GM06990 (cell line): ENCODE measurements at places on chromosomes 11 and 22.

DNA sequence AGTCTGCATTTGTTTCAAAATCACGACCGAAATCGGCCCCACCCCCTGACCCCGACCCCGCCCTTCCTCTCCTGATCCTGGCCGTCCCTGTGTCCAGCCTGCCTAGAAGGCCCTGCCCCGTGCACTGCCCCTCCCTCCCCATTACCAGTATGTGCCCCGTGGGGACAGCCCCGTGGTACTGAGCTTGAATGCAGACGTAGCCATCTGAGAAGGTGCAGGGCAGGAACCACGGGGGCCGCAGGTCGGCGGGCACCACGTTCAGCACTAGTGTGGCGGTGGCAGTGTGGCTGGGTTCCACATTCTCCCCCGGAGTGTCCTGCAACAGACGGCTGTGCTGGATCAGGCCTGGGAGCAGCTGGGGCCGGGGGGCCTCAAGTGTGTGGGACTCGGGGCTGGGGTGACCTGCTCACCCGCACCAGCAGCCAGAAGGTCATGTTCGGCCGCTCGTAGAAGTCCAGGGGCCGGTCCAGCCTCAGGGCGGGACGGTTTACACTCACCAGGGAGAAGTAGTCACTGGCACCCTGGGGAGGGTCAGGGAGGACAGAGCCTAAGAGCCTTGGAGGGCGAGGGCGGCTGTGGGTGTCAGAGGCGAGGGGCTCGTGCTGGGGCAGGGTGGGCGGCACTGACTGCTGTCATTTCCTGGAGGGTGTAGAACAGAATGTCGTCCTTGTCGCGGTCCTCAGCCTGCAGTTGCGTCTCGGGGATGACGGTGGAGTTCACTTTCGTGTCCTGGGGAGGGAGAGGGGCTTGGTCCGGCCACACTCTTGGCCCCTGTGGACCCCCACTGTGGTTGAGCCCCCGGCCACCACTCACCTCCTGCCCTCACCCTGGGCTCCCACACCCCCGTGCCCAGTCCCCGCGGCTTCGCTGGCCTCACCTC is 3.6 kb downstream of the CDHR5 start:
- peak; percentile 11 for DNase-seq

GRCh38 chr11:10899121-10899830 is 41.4 kb upstream of the ZBED5 start:
- no peak for DNase-seq

DNA sequence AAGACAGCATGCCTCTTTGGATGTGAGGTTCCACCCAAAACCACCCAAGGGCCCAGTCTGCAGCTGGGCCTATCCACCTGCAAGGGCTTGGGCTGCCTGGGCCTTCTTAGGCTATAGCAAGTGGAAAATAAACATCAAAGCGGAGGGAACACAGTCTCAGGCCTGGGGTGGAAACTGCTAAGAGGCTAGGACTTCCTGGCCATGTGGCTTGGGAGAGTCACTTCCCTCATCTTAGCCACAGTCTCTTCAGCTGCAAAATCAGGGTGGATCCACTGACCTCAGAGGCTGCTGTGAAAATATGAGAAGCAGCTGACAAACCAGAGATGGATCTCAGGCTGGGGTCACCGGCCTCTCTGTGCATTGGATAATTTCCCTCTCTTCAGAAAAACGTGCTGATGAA is 30.6 kb upstream of the TFIP11 start:
- no peak for DNase-seq

- no peak for DNase-seq
Measured at GRCh38 chr22:31377612-31378011, 21.8 kb upstream of the DRG1 start.

- no peak for DNase-seq
Measured at GRCh38 chr11:61057615-61058014, 44.7 kb upstream of the CD5 start.

DNA sequence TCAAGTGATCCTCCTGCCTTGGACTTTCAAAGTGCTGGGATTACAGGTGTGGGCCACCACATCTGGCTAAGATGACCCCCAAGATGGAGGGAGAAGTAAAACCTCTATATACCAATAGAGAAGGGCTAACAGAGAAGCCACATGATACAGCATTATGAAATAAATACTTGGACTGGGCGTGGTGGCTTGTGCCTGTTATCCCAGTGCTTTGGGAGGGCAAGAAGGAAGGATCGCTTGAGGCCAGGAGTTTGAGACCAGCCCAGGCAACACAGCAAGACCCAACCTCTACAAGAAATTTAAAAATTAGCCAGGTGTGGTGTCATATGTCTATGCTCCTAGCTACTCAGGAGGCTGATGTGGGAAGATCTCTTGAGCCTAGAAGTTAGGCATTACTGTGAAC is 61.7 kb downstream of the RAB30 start:
- DNase-seq, result no peak

GRCh38 chr11:8826139-8826786 is 84.7 kb upstream of the AKIP1 start:
- DNase-seq, result no peak

DNA sequence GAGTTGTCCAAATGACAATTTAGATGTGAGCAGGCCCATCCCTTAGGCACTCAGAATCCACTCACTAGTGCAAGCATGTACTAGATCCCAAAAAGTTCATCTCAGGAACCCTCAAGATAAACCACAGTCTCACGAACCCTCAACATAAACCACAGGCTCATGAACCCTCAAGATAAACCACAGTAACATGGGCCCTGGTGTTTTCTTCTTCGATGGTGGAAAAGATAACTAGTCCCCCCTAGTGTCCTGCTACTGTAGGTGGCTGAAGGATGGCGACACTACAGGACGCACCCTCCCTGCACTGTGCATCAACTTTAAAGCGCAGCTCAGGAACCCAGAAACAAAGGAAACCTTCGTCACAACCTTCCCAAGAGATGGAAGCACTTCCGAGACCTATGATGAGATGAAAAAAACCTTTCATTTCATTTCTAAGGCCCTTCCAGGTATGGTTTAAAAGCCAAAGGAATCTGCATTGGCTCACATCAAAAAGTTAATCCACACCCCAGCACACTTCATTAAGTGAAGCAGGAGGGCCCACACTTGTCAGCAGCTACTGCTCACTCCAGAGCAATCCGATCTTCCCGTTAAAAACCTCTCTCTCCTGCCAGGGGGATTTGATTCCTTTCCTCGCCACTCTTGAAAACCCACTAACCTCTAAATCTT is 2.4 kb downstream of the LARGE1 start:
- no peak for DNase-seq

DNA sequence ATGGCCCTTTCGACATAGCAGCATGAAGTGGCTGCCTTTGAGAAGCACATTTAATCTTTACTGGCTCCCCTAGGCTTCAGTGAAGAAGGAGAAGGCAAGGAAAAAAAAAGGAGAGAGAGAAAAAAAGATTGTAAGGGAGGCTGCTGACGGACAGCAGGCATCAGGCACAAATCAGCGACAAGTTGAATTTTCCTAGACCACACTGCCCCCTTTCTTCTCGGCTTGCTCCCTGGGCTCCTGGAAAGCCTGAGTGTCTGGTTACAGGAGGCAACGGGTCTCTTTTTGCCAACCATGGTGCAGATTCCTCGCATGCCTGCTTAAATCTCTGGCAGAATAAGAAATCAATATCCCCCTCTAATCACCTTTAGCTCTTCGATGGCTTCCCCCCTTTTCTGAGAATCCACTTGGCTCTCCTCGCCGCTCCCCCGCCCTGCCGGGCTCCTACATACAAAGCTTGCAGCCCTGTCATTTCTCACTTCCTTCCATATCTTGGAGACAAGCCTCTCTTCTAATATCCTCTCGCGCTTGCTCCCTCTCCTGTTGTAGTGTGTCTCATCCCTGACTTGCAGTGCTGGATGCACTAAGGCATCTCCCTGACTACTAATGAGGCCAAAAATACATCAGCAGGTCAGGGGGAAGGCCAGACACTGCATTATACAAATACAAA is 14.3 kb downstream of the BLID start:
- no peak for DNase-seq

- DNase-seq, result no peak
Measured at GRCh38 chr11:15963266-15963665, 393.1 kb downstream of the SOX6 start.

- no peak for DNase-seq
Measured at GRCh38 chr11:44029977-44030911, 17.5 kb upstream of the ACCSL start.

- DNase-seq, result no peak
Measured at GRCh38 chr11:44759743-44760476, 33.1 kb downstream of the TSPAN18 start.

GRCh38 chr11:62233730-62234129 is 8.3 kb upstream of the SCGB1D2 start:
- no peak for DNase-seq

- no peak for DNase-seq
Measured at GRCh38 chr22:19663286-19663815, 51.0 kb upstream of the SEPTIN5 start.

GRCh38 chr11:34161812-34162492 is 56.5 kb downstream of the NAT10 start:
- DNase-seq, result no peak

- DNase-seq, result no peak
Measured at GRCh38 chr22:28139961-28140360, 220.9 kb upstream of the PITPNB start.

GRCh38 chr11:19422276-19422675 is 181.5 kb upstream of the E2F8 start:
- no peak for DNase-seq

DNA sequence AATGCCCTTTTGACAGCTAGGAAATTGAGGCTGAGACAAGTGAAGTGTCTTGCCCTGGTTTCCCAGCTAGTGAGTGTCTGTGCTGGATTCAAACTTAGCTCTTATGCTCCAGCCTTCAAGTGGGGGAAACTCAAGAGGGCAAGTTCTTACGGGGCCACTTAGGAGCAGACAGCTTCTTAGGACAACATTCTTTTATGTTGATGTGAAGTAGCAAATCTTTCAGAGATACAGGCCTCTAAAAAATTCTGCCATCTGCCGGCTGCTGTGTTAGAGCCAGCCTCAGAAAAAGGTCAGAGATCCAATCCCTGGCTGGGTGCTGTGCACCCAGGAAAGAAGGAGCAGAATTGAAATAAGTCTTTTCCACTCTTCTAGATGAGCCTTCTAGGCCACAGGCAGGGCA is 26.6 kb downstream of the TIMP3 start:
- no peak for DNase-seq

- DNase-seq, result peak; percentile 72
Measured at GRCh38 chr22:41697126-41697775, 2.1 kb upstream of the MEI1 start.

DNA sequence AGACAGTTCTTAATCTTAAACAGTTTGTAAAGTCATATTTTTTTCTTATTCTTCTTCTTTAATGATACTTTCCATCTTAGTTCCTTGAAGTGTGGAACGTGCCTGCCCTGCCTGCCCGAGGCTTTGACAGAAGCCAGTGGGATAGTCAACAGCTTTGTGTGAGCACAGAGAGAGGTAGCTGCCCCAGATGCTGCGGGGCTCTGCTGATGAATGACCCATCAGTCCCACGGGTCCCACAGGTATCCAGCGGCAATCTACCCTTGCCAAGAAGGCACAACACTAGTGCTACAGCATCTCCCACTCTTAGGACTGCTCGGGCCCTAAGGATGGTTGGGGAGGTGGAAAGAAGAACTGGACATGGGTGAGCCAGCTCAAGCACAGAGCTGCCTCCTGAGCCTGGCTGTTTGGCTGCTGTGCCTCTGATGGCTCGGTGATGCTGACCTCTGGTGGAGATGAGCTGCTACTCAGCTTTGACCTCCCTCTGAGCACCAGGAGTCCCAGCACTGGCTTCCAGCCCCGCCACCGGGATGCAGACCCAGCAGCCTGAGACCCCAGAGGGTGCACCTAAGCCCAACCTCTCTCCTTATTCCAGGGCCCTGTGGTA is 11.8 kb upstream of the APLNR start:
- DNase-seq, result no peak

DNA sequence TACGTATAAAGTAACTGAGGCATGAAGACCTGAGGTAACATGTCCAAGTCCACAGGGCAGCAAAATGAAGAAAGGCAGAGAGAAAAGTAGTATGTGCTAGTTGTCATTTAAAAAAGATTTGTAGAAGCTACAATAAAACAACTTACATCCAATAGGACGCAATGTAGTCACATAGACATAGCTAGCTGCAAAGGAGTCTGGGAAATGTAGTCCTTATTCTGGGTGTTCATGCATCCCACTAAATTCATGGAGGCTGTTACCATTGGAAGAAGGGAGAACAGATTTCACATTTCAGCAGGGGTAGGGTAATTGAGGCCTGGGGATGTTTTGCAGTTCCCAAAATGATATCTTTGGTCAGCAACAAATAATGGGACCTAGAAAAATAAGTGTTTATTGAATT is 571.4 kb downstream of the MIAT start:
- no peak for DNase-seq

GRCh38 chr11:102251423-102251822 is 65.9 kb upstream of the BIRC3 start:
- DNase-seq, result no peak

GRCh38 chr11:35787626-35788025 is 125.1 kb downstream of the TRIM44 start:
- no peak for DNase-seq

DNA sequence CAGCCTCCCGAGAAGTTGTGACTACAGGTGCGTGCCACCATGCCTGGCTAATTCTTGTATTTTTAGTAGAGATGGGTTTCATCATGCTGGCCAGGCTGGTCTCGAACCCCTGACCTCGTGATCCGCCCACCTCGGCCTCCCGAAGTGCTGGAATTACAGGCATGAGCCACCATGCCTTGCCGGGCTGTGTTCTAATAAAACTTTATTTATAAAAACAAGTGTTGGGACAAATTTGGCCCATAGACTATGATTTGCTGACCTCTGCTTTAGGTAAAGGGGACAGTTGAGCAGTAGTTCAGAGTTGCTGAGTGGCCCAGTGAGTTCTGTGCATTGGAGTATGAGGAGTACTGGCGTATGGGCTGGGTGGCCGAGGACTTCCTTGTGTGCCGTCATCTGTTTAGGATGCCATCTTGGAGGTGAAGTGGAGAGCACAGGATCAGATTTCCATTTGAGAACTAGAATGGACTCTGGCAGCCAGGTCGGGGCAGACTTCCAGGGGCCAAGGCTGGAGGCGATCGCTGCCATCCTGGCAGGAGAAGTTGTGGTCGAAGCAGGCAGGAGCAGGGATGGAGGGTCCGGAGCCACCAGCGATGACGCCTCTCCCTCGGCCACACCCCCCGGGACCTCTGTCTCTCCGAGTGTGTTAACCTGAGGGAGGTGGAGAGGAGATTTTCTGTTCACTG is 43.8 kb downstream of the FBLN1 start:
- DNase-seq, result no peak

GRCh38 chr11:113553915-113554314 is 78.7 kb upstream of the DRD2 start:
- DNase-seq, result no peak

- no peak for DNase-seq
Measured at GRCh38 chr11:73248526-73249185, 23.5 kb upstream of the P2RY6 start.

GRCh38 chr11:84322211-84322610 is 1036.0 kb upstream of the CCDC90B start:
- no peak for DNase-seq

DNA sequence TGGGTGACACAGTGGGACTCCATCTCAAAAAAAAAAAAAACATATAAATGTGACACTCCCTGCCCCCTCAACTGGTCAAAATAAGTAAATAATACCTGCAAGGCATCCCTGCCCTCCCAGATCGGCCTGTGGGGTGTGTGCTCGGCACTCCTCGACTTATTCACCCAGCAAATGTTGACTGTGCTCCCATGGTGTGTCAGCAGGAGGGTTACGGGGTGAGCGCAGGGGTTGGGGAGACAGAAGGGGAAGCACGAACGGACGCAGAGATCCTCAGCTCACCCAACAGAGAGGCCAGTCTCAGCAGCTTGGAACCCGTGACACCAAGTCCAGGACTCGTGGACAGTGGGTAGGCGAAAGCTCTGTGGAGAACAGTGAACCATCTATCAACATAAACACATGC is 1.6 kb upstream of the ADM2 start:
- DNase-seq, result no peak

GRCh38 chr11:79419120-79419519 is 21.7 kb downstream of the TENM4 start:
- DNase-seq, result no peak
